ENCODE measurements at places on chromosomes 3 and 15. TPM values are rescaled to one million over a fixed set of nuclear protein-coding genes. Genes with fewer than 3 reads are reported as not detected.
A peak's percentile ranks its signal among the peaks of the same experiment; 100 is the strongest.

GRCh38 chr3:27456554-27456953, 27.6 kb downstream of the SLC4A7 start:
- no peaks in the 10 kb centered on the region for H3K36me3 ChIP-seq
- H3K27ac ChIP-seq, result no peak overlapping the region
- DNase-seq, result no peak
- no peak overlapping the region for H3K4me3 ChIP-seq
- H3K27me3 ChIP-seq, result no peaks in the 10 kb centered on the region
- peaks cover 26% of the 10 kb centered on the region for H3K4me1 ChIP-seq

DNA sequence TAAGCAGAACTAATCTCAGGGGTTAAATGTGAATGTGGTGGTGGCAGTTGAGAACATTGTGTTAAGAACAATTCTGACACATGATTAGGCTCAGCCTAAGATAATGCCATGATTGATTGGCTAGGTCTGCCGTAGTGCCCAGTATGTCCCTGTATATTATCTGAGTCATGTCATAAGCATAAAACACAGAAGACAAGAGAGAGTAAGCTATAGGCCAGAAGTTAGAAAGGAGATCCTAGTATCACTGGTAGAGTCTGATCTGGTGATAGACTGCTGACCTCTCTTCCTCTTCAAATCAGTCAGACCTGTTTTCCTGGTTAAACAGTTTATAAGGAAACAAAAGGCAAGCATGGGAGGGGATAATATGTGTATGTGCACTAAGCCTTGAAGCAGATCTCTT, 30.1 kb upstream of the ATP8B4 start:
- H3K27ac ChIP-seq, result no peak overlapping the region
- peaks cover 7% of the 10 kb centered on the region for H3K4me1 ChIP-seq
- H3K27me3 ChIP-seq, result no peaks in the 10 kb centered on the region

SATB1 gene
- 35.7 TPM for total RNA-seq

IL17RB gene
- total RNA-seq, result 0.29 TPM

FGF7 gene
- total RNA-seq, result 377 TPM

- H3K4me3 ChIP-seq, result no peak overlapping the region
- DNase-seq, result no peak
- no peaks in the 10 kb centered on the region for H3K4me1 ChIP-seq
- H3K27me3 ChIP-seq, result no peaks in the 10 kb centered on the region
- no peak overlapping the region for H3K27ac ChIP-seq
These were observed 554.4 kb downstream of the IGSF11 start for GRCh38 chr3:118480101-118480860.

DNA sequence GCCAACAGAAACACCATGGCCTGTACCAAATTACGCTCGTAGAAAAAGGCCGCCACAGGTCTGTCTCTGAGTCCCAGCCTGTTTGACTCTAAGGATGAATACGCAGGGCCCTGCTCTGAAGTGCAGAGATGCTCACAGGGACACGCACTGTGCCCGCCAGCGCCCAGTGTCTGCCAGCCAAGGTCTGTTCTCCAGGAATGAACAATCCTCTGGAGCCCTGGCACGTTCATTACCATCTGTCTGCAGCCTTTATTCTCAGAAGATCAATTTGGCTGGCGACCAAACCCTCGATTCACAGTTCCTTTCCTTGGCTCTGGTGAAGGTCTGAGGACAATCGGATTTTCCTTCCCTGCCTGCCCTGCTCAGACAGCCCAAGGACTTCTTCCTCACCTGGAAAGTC, 66.3 kb downstream of the NIPA2 start:
- no peaks in the 10 kb centered on the region for H3K4me1 ChIP-seq
- peaks cover 59% of the 10 kb centered on the region for H3K36me3 ChIP-seq
- H3K27me3 ChIP-seq, result no peaks in the 10 kb centered on the region
- peak; percentile 29 for DNase-seq

DNA sequence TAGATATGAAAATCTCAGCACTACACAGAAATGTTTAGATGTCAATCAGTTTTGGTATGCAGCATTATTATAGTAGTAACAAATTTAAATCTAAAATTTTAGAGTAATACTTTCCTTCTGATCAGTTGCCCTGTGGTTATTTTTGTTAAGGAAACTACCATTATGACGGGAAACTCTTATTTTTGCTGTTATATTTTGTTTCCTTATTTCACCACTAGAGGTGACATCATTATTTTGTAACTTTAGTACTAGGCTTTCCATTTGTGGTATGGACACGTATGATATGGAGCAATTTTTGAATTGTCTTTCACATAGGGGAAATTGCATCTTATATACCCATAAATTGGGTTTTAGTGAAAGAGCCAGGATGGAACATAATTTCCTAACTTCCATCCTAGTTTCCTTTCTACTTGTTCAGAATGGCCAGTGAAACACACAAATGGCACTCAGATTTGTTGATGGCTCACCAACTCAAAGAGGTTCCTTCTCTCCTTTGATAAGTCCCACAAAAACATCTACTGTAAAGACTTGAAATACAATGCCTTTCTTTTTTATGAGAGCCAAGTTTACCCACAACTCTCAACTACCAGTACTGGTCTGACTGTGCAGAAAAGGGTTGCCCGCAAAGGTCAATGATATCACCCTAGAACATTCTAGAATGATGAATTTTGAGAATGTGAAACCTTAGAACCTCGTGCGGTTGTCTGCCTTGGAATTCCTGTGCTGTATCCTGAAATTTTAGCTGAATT, 19.4 kb upstream of the PPP4R2 start:
- no peak overlapping the region for H3K4me3 ChIP-seq
- DNase-seq, result peak; percentile 4
- H3K27ac ChIP-seq, result peak overlapping the region; percentile 38
- H3K27me3 ChIP-seq, result no peaks in the 10 kb centered on the region
- H3K36me3 ChIP-seq, result no peaks in the 10 kb centered on the region
- peaks cover 3% of the 10 kb centered on the region for H3K4me1 ChIP-seq

PPM1L gene
- 4.3 TPM for total RNA-seq

DNA sequence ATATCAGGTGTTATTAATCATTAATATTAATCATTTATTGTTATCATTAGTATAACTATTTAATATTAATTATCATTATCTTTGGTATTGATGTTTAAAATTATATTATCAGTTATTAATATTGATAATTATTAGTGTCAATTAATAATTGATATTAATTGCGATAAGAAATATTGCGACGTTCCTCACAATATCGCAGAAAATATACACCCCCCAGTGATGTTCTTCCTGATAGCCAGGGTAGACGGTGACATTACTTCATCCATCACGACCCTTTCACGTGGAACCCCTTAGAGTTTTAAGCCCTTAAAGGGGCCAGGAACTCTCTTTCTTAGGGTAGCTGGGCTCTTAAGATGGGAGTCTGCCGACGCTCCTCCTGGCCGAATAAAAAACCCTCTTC, 98.6 kb upstream of the OSBPL11 start:
- H3K27ac ChIP-seq, result no peak overlapping the region
- no peak for DNase-seq
- no peaks in the 10 kb centered on the region for H3K36me3 ChIP-seq
- H3K27me3 ChIP-seq, result no peaks in the 10 kb centered on the region
- no peak overlapping the region for H3K4me3 ChIP-seq

DNA sequence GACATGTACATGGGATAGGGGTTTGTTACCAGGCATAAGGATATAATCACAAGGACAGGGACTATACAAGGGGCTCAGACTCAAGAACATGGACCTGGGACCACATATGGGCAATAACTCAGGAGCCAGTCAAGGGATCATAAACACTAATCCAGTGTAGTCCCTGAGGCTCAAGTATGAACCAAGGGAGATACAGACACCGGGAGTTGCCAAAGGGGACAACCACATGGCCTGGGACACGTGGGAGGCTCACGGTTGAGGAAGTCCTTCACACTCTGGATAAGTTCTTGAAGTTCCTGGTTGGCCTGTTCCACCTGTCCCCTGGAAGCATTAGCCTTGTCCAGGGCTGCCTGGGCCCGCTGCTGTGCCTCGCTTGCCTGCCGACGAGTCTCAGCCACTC, 1.8 kb upstream of the USP19 start:
- H3K4me3 ChIP-seq, result no peak overlapping the region
- H3K4me1 ChIP-seq, result peaks cover 12% of the 10 kb centered on the region
- DNase-seq, result peak; percentile 79
- H3K27ac ChIP-seq, result no peak overlapping the region

DNA sequence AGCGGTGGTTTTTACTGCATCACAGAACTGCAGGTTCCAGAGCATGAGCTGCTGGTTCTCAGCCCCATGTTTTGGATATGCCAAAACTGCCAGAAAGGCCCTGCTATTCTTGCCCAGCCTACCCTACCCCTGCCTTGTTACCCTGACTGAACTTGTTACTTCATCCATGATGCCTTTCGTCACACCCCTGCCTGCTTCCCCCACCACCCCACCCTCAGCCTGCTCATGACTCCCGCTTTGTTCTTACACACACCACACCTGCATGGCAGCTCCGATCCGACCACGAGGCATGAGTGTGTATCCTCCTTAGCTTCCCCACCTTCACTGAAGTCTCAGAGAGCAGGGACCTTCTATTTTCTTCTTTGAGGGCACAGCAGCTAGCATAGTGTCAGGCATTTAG, 5.1 kb upstream of the TM4SF1 start:
- H3K27me3 ChIP-seq, result no peaks in the 10 kb centered on the region
- no peak for DNase-seq
- H3K4me3 ChIP-seq, result no peak overlapping the region
- H3K27ac ChIP-seq, result peak overlapping the region; percentile 94
- peaks cover 59% of the 10 kb centered on the region for H3K4me1 ChIP-seq
- no peaks in the 10 kb centered on the region for H3K36me3 ChIP-seq

DNA sequence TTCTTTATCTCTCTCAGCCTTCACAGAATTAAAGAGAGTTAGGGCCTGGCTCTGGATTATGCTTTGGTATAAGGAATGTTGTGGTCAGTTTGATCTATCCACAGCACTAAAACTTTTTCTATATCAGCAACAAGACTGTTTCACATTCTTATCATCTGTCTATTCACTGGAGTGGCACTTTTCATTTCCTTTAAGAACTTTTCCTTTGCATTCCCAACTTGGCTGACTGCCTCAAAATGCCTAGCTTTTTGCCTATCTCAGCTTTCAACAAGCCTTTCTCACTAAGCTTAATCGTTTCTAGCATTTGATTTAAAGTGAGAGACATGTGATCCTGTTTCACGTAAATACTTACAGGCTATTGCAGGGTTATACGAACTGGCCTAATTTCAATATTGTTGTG, 471.8 kb downstream of the GBE1 start:
- no peak for DNase-seq
- H3K36me3 ChIP-seq, result no peaks in the 10 kb centered on the region
- no peak overlapping the region for H3K27ac ChIP-seq
- no peaks in the 10 kb centered on the region for H3K4me1 ChIP-seq
- H3K4me3 ChIP-seq, result no peak overlapping the region

DNA sequence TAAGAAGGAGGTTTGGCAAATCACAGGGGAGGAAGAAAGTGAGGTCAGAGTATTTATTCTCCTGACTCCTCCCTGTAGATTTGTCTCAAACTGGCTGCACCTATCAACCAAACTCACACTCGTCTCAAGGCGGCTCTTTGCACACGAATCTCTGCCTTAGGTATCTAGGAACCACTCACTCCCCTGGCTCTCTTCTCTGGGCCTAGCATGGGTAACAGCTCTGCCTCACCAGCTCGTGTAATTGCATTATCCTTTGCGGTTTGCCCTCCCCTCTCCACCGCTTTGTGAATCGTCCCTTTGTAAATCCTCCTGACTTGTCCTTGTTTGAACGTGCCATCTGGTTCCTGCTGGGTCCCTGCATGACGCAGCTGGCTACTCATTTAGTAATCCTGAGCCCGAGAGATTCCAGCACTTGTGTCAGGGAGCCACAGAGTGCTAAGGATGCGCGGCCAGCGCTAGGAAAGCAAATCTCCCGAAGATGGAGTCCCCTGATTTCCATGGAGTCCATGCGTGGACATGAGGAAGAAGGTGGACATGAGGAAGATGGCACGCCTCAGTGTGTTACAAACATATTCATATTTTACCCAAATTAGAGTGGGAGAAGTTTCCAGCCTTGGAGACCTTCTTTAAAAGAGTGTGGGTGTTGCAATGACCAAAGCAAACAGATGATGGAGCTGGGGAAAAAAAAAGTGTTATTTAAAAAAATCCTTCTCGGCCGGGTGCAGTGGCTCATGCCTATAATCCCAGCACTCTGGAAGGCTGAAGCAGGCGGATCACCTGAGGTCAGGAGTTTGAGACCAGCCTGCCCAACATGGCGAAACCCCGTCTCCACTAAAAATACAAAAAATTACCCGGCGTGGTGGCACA, 26.7 kb downstream of the NRROS start:
- H3K4me1 ChIP-seq, result peaks cover 8% of the 10 kb centered on the region
- H3K27me3 ChIP-seq, result peaks cover 12% of the 10 kb centered on the region
- DNase-seq, result peak; percentile 87
- H3K36me3 ChIP-seq, result no peaks in the 10 kb centered on the region
- no peak overlapping the region for H3K27ac ChIP-seq
- H3K4me3 ChIP-seq, result no peak overlapping the region

DNA sequence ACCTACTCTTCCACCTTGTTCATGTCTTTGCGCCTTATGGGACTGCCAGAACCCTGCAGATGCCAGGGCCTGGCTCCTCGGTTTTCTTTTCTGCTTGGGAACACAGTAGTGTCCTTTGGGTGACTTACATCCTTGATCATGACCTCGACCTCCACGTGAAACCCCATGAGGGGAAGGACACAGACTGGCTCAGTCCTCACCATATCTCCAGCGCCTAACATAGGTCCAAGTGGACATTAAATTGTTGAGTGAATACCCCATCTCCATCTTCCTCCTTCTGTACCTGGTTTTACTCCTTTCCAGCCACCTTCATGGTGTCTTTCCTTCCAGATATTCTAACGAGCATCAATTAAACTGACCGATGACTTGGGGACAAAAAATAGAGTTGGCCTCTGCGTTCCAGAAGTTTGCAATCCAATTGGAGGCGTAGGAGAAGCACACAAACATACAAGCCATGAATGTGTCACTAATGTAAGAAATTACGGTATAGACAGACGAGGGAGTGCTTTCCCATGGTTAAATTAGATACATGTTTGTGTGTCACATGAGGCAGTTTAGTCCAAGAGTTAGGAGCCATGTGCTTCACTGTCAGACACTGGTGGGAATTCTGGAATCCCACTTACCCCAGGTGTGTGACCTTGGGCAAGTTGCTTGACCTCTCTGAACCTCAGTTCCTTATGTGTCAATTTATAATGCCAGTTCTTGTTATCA, 907 bp upstream of the HERC1 start:
- peak; percentile 3 for DNase-seq
- peak overlapping the region; percentile 88 for H3K4me3 ChIP-seq
- no peaks in the 10 kb centered on the region for H3K36me3 ChIP-seq
- H3K27ac ChIP-seq, result peak overlapping the region; percentile 80
- peaks cover 18% of the 10 kb centered on the region for H3K4me1 ChIP-seq

- peaks cover 6% of the 10 kb centered on the region for H3K27me3 ChIP-seq
- DNase-seq, result no peak
- H3K36me3 ChIP-seq, result no peaks in the 10 kb centered on the region
- no peak overlapping the region for H3K27ac ChIP-seq
- H3K4me1 ChIP-seq, result peaks cover 9% of the 10 kb centered on the region
- H3K4me3 ChIP-seq, result no peak overlapping the region
These were observed 477.3 kb downstream of the SHQ1 start for GRCh38 chr3:72370947-72371346.

DNA sequence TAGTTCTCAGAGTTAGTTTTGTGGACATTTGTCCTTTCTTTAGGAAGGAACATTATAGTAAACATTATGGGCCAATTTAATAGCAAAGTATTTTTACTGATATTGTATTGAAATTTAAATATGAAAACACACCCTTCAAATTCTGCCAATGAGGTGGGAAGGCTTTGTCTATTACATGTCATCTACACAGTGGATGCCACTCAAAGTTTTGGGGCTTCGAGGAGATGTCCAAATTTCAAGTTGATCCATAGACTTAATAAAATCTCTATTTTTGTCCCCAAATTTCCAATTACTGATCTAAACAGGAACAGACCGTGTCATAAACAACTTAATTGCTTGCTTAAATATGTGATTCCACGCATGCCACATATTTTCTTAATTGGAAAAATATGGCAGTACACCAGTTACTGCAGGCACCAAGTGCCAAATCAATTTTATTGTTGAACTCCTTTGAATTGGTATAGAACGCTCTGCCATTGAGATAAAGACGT, 1.7 kb downstream of the SHOX2 start:
- peak overlapping the region; percentile 84 for H3K4me3 ChIP-seq
- peaks cover 19% of the 10 kb centered on the region for H3K4me1 ChIP-seq
